CD4-positive, alpha-beta T cell treated with Interleukin-6 at 100 ng/mL for 8 hours (primary cell): ENCODE measurements at places on chromosomes 1 and 21.

- no peak for DNase-seq
These were observed 363.6 kb downstream of the PBX1 start for GRCh38 chr1:164922585-164922984.

- DNase-seq: no peak
These were observed 55.2 kb downstream of the SYT14 start for GRCh38 chr1:209993061-209993830.

- no peak for DNase-seq
These were observed 27.8 kb downstream of the AVPR1B start for GRCh38 chr1:206089341-206089740.

DNA sequence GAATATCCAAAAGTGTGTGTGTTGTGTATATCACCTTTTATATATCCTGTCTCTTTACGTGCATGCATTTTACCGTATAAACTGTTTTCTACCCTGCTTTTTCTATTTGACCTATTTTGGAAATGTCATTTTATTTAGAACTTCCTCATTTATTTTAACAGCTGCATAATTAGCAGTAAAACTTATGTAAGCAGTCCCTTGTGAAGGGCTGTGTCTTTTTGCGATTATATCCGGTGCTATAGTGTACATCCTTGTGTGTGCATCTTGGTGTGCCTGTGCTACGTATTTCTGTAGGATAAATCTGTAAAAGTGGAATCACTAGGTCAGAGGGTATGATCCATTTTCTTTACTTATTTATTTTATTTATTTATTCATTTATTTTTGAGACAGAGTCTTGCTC, 7.2 kb downstream of the LGALS8 start:
- no peak for DNase-seq

DNA sequence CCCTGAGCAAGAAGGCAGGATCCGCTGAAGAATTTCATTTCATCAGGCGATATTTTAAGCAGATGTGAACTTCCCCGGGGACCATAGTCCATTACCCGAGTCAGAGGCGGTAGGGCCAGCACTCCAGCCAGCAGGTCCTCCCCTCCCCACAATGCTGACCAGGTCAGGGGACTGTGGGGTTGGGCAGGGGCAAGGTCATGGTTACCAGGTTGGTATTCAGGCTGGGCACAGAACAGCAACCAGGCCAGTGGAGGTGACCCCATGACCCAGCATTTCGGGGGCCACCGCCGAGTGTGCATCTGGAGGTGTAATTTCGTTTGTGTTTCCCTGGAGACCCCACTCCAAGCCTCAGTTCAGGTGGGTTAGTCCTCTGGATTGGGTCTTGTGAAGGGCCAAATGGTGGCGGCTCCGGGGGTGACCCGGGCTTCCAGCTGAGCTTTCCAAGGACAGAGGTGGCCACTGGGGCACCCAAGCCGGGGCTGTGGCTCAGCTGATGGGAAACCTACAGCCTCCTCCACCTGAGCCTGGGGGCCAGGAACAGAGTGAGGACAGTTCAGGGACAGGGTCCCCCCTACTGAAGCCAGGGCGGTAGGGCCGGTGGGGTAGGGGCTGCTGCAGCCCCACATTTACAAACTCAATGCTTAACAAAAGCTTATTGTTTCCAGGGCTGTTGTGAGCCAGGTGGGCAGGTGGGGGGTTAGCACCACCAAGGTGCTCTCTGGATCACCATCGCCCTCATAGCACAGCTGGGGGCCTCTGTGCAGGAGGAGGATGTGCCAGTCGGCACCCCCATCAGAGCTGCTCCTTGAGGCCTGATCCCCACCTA, 2.8 kb downstream of the PRDM16 start:
- no peak for DNase-seq

GRCh38 chr1:178619042-178619927, 105.8 kb upstream of the RALGPS2 start:
- no peak for DNase-seq

GRCh38 chr21:32155226-32155625, 123.6 kb downstream of the MIS18A start:
- DNase-seq: no peak

GRCh38 chr1:31957701-31958674, 19.8 kb upstream of the PTP4A2 start:
- peak; percentile 31 for DNase-seq

- no peak for DNase-seq
These were observed 6.6 kb downstream of the PEAR1 start for GRCh38 chr1:156899956-156900718.

DNA sequence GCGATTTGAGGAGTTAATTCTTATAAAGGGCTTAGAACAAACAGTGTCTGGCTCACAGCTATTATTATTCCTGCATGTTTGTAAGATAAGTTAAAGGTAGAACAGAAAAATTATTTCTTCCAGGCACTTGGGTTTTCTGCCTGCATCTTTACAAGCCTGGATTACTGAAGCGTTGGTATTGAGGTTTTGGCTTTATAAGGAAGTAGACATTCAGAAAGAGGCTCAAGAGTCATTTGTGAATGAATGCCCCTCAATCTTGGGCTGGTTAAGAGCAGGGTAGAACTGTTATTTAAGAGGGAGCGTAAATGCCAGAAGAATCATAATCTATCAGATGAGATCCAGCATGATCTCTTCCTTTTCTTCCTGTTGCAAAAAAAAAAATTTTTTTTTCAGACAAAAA, 77.3 kb upstream of the ARID1A start:
- no peak for DNase-seq

GRCh38 chr1:205689479-205689878, 9.2 kb upstream of the SLC45A3 start:
- no peak for DNase-seq
